COLO829 (cell line): ENCODE measurements at places on chromosomes 3 and 15.

GRCh38 chr15:41967506-41968206 is 4.7 kb downstream of the EHD4 start:
- peak; percentile 21 for DNase-seq

DNA sequence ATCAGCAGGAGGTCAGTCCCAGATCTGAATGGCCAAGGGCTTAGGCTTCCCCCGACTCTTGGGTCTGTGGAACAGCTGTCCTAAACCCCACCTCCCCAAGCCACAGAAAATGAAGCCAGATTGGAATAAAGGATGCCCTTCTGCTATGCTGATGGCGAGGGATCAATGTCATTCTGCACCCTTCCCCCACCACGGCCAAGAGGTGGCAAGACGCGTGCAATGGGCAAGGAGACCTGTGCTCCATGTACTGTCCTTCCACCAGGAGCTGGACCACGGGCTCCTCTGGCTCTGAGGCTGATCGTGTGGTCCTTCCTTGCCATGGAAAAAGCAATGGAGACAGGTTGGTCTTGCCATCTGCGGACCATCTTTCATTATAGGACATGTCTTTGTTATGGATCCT is 32.6 kb upstream of the TBC1D21 start:
- no peak for DNase-seq

- no peak for DNase-seq
Observed at GRCh38 chr15:41806291-41807181, 21.4 kb upstream of the JMJD7 start.

GRCh38 chr15:44716983-44717602 is 5.8 kb downstream of the B2M start:
- DNase-seq: no peak

- no peak for DNase-seq
Observed at GRCh38 chr3:54123003-54123775, 837 bp downstream of the CACNA2D3 start.

DNA sequence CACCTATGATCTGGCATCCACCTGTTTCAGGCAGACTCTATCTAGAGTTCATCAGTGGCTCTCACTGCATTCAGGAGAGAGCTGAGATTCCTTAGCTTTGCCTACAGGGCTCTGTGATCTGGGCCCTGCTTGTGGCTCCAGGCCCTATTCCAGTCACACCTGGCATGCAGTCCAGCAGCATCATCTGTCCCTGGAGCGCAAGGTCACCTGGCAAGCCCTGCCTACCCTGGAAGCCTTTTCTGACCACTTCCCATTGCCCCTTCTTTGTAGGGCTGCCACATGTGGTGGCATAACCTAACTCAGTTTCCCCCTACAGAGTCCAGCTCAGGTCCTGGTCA is 115.1 kb upstream of the PLXNA1 start:
- no peak for DNase-seq

- no peak for DNase-seq
Observed at GRCh38 chr15:40258544-40258943, 19.7 kb downstream of the PAK6 start.

DNA sequence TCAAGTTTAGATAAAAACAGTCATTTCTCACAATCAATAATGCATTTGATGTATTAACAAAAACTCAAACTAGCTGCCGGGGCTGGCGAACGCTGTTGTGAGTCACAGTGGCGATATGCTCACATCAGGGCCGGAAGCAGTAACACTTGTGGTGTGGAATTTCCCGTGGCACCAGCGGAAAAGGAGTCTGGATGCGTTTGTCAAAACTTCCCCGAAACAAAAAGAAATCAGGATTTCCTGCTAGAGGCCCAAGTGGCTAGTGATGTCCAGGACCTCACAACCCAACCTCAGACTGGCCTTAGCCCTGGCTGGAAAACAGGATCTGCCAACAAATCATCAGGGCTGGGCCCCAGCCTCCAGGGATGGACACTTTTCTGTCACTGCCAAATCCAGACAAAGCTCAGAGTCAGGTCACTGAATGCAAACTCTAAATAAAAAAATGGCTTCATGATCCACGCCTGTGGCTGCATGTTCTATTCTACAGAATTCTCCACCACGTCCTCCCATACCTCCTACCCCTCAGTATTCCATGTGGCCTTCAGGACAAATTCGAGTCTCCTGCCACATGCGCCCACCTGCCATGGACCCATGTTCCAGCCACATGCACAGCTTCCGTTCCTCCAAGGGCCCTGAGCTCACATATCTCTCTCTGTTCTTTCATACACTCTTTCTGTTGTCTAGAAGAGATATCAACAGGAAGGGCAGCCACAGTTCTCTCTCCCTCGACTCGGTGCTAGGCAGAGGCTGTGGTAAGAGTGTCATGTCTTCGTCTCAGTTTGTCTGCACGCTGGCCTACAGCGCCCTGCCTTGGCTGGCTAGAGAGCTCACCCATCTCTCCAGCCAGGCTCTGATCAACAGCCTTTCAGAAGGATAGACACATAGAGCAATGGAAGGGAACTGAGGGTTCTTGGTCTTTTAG is 35.4 kb downstream of the EHD4 start:
- DNase-seq: no peak

GRCh38 chr3:13176445-13176844 is 103.2 kb upstream of the IQSEC1 start:
- no peak for DNase-seq

- no peak for DNase-seq
Observed at GRCh38 chr3:8891303-8891702, 72.0 kb downstream of the RAD18 start.

DNA sequence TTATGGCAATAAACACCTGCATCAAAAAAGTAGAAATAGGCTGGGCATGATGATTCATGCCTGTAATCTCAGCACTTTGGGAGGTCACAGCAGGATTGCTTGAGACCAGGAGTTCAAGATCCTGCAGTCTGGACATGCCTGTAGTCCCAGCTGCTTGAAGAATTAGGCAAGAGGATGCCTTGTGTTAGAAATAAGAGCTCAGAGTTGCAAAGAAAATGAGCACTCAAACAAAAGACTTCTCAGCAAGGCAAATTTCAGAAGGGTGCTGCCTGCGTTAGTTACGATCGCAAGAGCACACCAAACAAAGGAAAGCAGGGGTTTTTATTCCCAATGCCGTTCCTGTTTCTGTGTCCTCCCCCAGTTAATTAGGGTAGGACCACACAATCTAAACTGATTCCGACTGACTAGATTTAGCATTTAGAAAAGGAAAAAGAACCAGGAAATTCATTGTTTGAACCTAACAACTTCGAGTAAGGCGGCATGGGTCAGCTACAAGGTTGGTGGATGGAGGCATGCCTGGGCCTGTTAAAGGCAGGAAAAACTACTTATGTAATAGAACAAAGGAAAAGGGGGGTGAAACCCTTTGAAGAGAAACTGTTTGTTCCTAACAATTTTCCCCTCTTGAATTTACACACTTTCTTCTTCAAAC is 55.5 kb downstream of the DLG1 start:
- no peak for DNase-seq

- no peak for DNase-seq
Observed at GRCh38 chr3:182083112-182083511, 371.4 kb downstream of the SOX2 start.
